ENCODE measurements at places on chromosomes 12 and 14.

- DNase-seq = no peak
These were observed 33.1 kb upstream of the OASL start for GRCh38 chr12:121072147-121072546.

- no peak for DNase-seq
These were observed 343.4 kb downstream of the BCAT1 start for GRCh38 chr12:24605466-24605865.

DNA sequence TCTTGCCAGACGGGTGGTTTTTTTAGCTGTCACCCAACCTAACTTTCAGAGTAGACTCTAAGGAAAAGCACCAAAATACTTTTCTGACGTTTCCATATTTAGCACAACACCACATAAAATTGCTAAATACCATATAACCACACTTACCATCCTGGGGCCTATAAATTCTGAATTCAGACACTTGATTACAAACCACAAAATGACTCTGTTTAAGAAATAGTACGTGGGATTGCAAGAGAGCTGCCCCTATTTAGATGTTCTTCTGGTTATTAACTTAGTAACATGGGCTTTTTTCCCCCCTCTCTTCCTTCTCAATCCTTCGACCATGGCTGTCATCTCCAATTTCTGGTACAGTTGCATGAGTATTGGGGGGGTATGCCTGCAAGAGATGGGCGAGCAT lies 287.7 kb downstream of the BMP4 start:
- no peak for DNase-seq

GRCh38 chr14:69841656-69842055 lies 37.6 kb upstream of the SMOC1 start:
- no peak for DNase-seq
